ENCODE measurements at places on chromosomes 7 and 10. TPM values are rescaled to one million over a fixed set of nuclear protein-coding genes. Genes with fewer than 3 reads are reported as not detected.

Gene OR6B1
- total RNA-seq: not detected

- DNase-seq: no peak
- no peaks in the 10 kb centered on the region for H3K4me1 ChIP-seq
- H3K36me3 ChIP-seq: no peaks in the 10 kb centered on the region
- no peaks in the 10 kb centered on the region for H3K27me3 ChIP-seq
- no peak overlapping the region for H3K4me3 ChIP-seq
- no peak overlapping the region for H3K27ac ChIP-seq
Observed at GRCh38 chr10:125201108-125201524, 40.8 kb upstream of the CTBP2 start.

DNA sequence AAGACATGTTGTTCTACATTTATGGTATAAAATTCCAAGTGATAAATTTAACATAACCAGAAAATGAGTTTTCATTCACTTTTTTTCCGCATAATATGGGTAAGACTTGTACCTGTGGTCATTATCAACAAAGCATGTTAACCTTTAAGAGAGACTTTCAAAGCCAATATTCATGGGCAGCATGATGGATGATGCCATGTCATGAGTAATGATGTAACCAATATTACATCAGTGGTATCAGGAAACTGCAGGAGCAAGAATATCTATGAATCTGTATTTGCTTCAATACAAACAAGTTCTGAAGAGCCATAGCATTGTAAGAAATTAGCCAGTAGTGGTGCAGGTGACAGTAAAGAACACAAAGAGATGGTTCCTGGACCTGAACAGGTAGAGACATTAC is 126.9 kb downstream of the C1GALT1 start:
- H3K27me3 ChIP-seq: no peaks in the 10 kb centered on the region
- DNase-seq: no peak
- no peak overlapping the region for H3K27ac ChIP-seq

GRCh38 chr10:62583876-62584615 is 209.9 kb downstream of the ZNF365 start:
- H3K27ac ChIP-seq: no peak overlapping the region
- DNase-seq: no peak
- no peak overlapping the region for H3K4me3 ChIP-seq
- no peaks in the 10 kb centered on the region for H3K27me3 ChIP-seq
- no peaks in the 10 kb centered on the region for H3K4me1 ChIP-seq

Gene GATA3
- 5.8 TPM for total RNA-seq

GRCh38 chr7:25117226-25118047 is 7.6 kb downstream of the CYCS start:
- H3K4me3 ChIP-seq: peak overlapping the region; percentile 14
- no peaks in the 10 kb centered on the region for H3K27me3 ChIP-seq
- DNase-seq: no peak
- H3K4me1 ChIP-seq: peaks cover 3% of the 10 kb centered on the region
- H3K27ac ChIP-seq: peak overlapping the region; percentile 77
- H3K36me3 ChIP-seq: no peaks in the 10 kb centered on the region

Gene CALML3
- total RNA-seq: not detected

GRCh38 chr10:119101366-119102098 is 2.4 kb upstream of the DENND10 start:
- peak overlapping the region; percentile 80 for H3K27ac ChIP-seq
- DNase-seq: no peak
- no peaks in the 10 kb centered on the region for H3K36me3 ChIP-seq
- H3K4me3 ChIP-seq: no peak overlapping the region

GRCh38 chr7:151188252-151188542 is 1.1 kb upstream of the ASB10 start:
- H3K27ac ChIP-seq: no peak overlapping the region
- no peaks in the 10 kb centered on the region for H3K4me1 ChIP-seq
- H3K27me3 ChIP-seq: no peaks in the 10 kb centered on the region
- no peaks in the 10 kb centered on the region for H3K36me3 ChIP-seq
- DNase-seq: no peak
- no peak overlapping the region for H3K4me3 ChIP-seq

Gene CNPY4
- total RNA-seq: 6.3 TPM

GRCh38 chr7:71824006-71824760 is 588.0 kb downstream of the CALN1 start:
- no peak overlapping the region for H3K4me3 ChIP-seq
- H3K27ac ChIP-seq: no peak overlapping the region
- no peaks in the 10 kb centered on the region for H3K4me1 ChIP-seq
- no peaks in the 10 kb centered on the region for H3K27me3 ChIP-seq

DNA sequence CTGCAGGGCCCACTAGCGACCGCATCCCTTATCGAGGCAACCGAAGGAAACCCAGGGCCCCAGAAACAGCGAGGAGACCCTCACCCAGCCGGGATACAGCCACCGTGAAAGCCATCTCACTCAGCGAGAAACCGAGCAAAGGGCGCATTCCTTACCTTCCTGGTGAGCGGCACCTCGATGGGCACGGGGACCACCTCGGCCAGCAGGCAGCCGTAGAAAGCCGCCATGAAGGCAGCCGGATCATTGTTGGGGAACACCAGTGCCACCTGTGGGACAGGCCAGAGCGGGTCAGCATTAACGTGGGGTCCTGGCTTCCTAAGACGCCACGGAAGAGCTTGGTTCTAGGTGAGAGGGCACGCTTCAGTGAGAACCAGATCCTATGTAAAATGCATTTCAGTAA is 263.7 kb downstream of the ZMYND11 start:
- H3K36me3 ChIP-seq: peaks cover 6% of the 10 kb centered on the region
- H3K4me1 ChIP-seq: no peaks in the 10 kb centered on the region
- no peaks in the 10 kb centered on the region for H3K27me3 ChIP-seq
- no peak overlapping the region for H3K4me3 ChIP-seq
- DNase-seq: no peak

GRCh38 chr7:53473371-53473770 is 437.9 kb downstream of the POM121L12 start:
- H3K27me3 ChIP-seq: no peaks in the 10 kb centered on the region
- no peak overlapping the region for H3K4me3 ChIP-seq
- no peak overlapping the region for H3K27ac ChIP-seq
- H3K36me3 ChIP-seq: no peaks in the 10 kb centered on the region

Gene CNPY1
- 0.40 TPM for total RNA-seq

- DNase-seq: no peak
- peaks cover 7% of the 10 kb centered on the region for H3K27me3 ChIP-seq
- H3K4me3 ChIP-seq: peak overlapping the region; percentile 74
- peak overlapping the region; percentile 73 for H3K27ac ChIP-seq
- H3K36me3 ChIP-seq: no peaks in the 10 kb centered on the region
- H3K4me1 ChIP-seq: peaks cover 10% of the 10 kb centered on the region
Observed at GRCh38 chr10:3067859-3068179, 471 bp downstream of the PFKP start.

DNA sequence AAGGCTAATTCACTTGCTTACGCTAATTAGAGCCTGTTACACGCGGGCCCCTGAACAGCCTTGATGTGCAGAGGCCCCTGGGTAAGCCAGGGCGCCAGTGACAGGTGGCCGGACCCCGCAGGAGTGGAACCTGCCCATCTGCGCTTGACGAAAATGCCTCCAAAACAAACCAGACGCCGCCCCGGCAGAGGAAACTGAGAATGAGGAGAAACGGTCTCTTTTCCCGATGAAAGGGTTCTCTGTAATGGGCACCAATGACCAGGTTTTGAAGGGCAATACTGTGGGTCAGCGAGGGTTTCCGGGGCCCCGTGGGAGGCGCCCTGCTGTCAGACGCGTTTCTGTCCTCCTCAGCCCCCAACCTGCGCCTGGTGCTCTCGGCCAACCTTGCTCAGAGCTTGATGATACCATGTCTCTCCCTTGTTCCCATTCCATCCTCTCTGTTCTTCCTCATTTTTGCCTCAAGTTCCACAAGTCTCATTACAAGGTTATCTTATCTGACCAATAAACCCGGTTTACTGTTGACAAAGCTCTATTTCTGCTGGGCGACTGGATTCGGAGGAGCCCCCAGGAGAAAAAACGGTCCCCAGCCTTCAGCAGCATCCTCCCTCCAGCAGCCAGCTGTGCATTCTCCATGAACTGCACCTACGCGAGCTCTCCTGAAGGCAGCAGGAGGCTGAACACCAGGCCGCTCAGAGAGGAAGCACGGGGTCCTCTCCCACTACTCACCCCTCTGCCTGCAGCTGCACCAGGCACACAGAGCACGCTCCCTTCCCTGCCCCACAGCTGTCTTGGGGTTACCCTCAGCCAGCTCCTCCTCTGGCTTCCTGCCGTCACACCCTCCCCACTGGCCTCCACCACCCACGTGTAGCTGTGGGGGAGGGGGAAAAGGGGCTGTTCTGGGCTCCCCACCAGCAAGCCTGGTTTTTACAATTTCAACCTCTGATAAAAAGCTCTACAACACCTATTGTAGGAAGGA is 202.0 kb downstream of the MAD1L1 start:
- no peak overlapping the region for H3K27ac ChIP-seq
- H3K4me1 ChIP-seq: no peaks in the 10 kb centered on the region
- no peak overlapping the region for H3K4me3 ChIP-seq

- no peak overlapping the region for H3K27ac ChIP-seq
- no peak overlapping the region for H3K4me3 ChIP-seq
- H3K36me3 ChIP-seq: no peaks in the 10 kb centered on the region
- DNase-seq: no peak
- no peaks in the 10 kb centered on the region for H3K27me3 ChIP-seq
Observed at GRCh38 chr7:16708980-16709379, 44.6 kb upstream of the TSPAN13 start.

Gene ANKRD61
- not detected for total RNA-seq

DNA sequence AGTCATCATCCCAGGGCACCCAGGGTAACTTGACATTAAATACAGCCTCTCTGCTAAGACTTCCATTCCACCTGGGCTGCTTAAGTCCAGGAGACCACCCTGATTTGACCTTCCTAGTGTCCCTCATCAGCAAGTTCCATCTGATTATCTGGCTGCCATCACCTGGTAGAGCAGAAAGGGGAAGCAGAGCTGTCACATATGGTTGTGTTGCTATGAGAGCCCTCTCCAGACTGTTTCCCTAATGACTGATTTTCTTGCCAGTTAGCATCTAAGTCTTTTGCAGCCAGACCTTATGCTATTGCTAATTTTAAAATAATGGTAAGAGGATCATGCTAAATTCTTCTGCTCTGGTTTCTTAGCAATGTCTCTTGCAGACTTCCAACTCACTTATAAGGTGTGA is 38.7 kb downstream of the KCNH2 start:
- H3K36me3 ChIP-seq: no peaks in the 10 kb centered on the region
- H3K4me3 ChIP-seq: no peak overlapping the region
- no peaks in the 10 kb centered on the region for H3K27me3 ChIP-seq
- H3K27ac ChIP-seq: no peak overlapping the region
- peaks cover 5% of the 10 kb centered on the region for H3K4me1 ChIP-seq

DNA sequence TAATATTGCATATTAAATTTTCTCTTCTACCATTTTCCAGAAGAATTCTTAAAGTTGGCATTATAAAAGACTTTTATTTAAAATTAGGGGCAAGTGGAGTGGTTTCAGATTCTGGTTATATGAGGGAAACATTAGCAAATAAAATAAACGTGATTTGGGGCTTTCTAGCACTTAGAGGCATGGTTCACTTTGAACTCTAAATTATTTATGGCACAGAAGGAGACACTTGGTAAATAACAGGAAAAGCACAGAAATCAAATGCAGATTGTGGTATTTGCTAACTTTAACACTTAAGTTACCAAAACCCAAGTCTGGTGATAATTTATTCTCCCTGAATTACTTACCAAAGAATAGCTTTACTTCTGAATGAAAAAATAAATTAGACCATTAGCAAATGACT is 134.5 kb upstream of the ETV1 start:
- no peaks in the 10 kb centered on the region for H3K27me3 ChIP-seq
- no peak overlapping the region for H3K27ac ChIP-seq
- H3K4me3 ChIP-seq: no peak overlapping the region
- H3K36me3 ChIP-seq: no peaks in the 10 kb centered on the region

Gene PRLHR
- not detected for total RNA-seq

- H3K4me1 ChIP-seq: no peaks in the 10 kb centered on the region
- H3K36me3 ChIP-seq: no peaks in the 10 kb centered on the region
- H3K27me3 ChIP-seq: no peaks in the 10 kb centered on the region
- no peak overlapping the region for H3K27ac ChIP-seq
- H3K4me3 ChIP-seq: no peak overlapping the region
Observed at GRCh38 chr10:88735661-88736060, 24.2 kb upstream of the LIPN start.

DNA sequence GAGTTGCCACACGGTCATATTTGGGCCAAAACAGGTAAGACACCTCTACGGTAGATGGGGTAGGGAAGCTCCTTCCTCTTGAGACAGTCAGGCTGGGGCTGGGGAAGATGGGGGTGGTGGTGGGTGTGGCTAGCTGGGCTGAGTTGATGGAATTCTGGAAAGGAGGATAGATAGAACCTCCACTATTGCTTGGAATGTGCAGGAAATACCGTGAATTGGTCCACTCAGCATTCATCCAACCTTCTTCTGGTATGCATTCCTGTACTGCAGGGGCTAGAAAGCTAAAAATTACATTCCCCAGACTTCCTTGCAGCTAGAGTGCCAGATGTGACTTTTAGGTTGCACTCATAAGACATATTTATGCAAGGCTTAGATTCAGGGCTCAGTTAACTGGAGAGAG is 24.8 kb downstream of the TLX1 start:
- H3K4me1 ChIP-seq: no peaks in the 10 kb centered on the region
- no peak overlapping the region for H3K27ac ChIP-seq
- no peaks in the 10 kb centered on the region for H3K36me3 ChIP-seq

Gene GTF2IRD1
- total RNA-seq: 2.8 TPM

- no peak overlapping the region for H3K4me3 ChIP-seq
- no peaks in the 10 kb centered on the region for H3K36me3 ChIP-seq
- no peaks in the 10 kb centered on the region for H3K27me3 ChIP-seq
- DNase-seq: no peak
Observed at GRCh38 chr7:107538001-107538400, 25.7 kb downstream of the COG5 start.

- H3K4me3 ChIP-seq: no peak overlapping the region
- H3K27me3 ChIP-seq: peaks cover 59% of the 10 kb centered on the region
- H3K27ac ChIP-seq: no peak overlapping the region
- DNase-seq: no peak
- H3K4me1 ChIP-seq: no peaks in the 10 kb centered on the region
- H3K36me3 ChIP-seq: no peaks in the 10 kb centered on the region
Observed at GRCh38 chr10:117552156-117552631, 9.6 kb downstream of the EMX2 start.

DNA sequence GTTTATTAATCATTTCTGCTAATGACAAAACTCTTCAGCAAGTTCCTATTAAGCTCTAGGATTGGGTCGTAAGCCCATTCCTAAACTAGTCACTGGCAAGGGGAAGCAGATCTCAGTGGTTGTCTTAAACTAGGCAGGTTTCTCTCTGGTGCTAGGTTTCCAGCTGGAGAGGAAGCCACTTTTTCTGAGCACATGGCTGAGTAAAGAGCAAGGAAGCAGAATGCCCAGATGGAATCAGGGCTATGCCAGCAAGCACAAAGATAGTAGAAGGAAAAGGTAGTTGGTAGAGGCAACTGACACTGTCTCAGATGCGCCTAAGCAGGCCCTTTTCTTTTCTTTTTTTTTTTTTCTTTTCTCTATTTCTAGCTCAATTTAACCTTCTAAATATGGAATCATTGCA is 224.9 kb downstream of the EXOC4 start:
- H3K4me3 ChIP-seq: no peak overlapping the region
- no peaks in the 10 kb centered on the region for H3K27me3 ChIP-seq
- no peaks in the 10 kb centered on the region for H3K36me3 ChIP-seq
- no peaks in the 10 kb centered on the region for H3K4me1 ChIP-seq
- H3K27ac ChIP-seq: no peak overlapping the region
- no peak for DNase-seq

All from Peyer's patch (tissue), 4 donors.